Stimulated activated CD4-positive, alpha-beta T cell treated with anti-CD3 and anti-CD28 coated beads, Interleukin-12 subunit alpha, Interleukin-12 subunit beta, amount 100 ng/mL, for 24 hours (primary cell): ENCODE measurements at places on chromosomes 7 and 10.

GRCh38 chr7:92955081-92955480 is 118.7 kb upstream of the CDK6 start:
- DNase-seq: no peak

DNA sequence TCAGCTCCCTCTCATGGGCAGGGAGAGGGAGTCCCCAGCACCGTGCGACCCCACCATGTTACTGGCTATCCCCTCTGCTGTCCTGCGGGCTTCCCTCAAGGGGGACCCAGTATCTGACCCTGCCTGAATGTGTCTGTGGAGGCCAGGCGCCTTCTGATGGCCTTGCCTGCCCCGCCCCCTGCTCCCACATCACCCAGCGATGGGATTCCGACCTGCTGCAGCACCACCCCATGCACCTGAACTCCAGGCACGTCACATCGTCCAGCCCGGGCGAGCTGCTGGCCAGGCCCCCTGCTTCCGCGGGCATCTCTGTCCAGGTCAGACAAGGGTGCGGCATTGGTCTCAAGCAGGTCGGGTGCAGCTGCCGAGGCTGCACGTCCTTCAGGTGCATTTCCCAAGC is 19.0 kb downstream of the LRRC27 start:
- no peak for DNase-seq

- no peak for DNase-seq
Observed at GRCh38 chr10:72819053-72819452, 74.5 kb upstream of the OIT3 start.

DNA sequence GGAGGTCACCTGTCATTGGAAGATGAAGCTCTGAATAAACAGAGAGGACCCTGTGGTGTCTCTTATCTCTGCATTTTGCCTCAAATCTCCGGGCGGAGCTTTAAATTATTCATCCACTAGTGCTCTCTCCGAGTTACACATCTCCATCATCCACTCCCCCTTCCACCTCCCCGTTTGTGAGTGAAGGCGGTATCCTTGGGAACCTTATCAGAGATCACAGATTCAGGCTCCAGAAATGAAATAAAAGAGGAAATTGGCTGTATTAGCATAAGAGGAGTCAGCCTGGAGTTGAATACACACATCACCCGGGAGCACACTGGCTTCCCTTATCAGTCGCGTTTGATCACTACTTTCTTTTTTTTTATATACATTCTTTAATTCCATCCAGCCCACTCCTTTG is 1184.8 kb downstream of the GATA3 start:
- DNase-seq: no peak

DNA sequence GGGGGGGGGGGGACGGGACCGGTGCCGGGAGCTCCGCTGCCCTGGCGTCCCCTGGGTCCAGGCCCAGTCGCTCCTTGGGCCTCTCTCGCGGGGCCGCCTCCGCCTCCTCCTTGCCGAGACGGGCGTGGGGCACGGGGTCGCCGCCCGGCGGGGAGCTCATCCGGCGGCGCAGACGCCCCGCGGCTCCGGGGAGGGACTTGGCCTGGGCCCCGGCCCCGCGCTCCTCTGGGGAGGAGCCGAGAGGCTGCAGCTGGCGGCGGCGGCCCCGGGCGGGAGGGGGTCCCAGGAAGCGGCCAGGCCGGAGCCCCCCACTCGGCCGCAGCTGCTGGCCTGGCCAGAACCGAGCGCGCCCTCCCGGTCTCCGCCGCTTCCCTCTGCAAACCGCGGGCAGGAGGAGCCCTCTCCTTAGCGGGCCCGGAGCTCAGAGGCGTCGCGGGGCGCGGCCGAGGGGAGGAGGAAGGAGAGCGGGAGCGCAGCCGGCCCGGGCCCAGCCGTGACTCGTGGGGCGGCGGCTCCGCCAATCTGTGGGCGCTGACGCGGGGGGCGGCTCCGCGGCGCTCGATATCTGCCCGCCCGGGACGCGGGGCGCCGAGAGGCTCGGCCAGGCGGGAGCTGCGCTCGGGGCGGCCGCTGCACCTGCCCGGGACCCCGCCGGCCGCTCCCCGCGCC is at the start of gene FAM20C:
FAM20C (plus strand) TSS at position 591 of the 669 bp plus-strand sequence. CDS start 629 bp downstream, outside the sequence.
- peak; percentile 11 for DNase-seq

DNA sequence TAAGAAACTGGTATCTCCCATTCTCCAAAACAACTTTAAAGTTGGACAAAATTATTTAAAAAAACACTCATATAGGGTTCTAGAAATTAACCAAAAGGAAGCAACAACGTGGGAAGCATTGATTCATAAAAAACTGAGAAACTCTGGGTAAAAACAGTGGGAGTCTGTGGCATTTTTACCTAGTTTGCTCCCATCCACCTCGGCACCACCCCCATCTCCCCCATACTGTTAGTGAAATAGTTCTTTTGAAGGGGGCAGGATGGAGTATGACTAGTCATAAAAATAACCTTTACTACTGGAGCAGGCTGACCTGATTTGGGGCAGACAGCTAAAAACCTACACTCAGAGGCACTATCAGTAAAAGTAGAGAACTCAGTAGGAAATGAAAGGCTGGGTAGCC is 123.2 kb downstream of the AVL9 start:
- DNase-seq: no peak

- DNase-seq: no peak
Observed at GRCh38 chr7:71422104-71422503, 290.2 kb downstream of the GALNT17 start.

- DNase-seq: no peak
Observed at GRCh38 chr7:11317766-11318165, 344.1 kb downstream of the PHF14 start.

DNA sequence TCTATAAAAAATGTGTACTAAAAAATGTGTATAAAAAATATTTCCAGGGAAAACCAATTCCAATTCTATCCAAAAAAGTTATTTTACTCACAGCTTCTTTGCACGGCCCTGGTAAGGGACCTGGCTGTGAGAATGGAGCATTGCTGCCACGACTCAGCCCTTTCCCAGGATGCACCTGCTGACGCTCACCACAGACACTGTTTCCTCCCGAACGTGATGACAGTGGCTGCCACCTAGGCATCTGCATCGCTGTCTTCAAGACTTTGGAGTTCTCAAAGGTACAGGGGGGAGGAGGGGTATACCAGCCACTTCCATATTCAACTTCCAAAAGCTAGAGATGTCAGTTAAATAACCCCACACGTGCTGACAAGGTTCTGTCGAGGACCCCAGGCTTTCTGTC is 23.9 kb upstream of the PTPRN2 start:
- DNase-seq: no peak

DNA sequence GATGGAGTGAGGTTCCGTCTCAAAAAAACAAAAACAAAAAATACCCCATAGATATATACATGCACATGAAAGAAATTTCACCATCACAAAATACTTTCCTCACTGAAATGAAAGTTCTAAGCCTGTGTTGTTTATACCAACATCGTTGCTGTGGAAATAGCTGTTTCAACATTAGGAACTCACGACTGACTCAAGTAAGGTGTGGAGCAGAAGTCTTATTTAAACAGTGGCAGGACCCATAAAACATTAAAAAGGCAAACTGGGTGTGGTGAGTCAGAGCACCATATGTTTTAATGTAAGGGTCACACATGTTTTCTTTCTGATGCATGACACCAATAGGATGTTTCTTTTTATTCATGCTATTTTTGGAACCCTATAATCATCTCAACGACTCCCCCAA is 48.3 kb downstream of the BAIAP2L1 start:
- DNase-seq: no peak

DNA sequence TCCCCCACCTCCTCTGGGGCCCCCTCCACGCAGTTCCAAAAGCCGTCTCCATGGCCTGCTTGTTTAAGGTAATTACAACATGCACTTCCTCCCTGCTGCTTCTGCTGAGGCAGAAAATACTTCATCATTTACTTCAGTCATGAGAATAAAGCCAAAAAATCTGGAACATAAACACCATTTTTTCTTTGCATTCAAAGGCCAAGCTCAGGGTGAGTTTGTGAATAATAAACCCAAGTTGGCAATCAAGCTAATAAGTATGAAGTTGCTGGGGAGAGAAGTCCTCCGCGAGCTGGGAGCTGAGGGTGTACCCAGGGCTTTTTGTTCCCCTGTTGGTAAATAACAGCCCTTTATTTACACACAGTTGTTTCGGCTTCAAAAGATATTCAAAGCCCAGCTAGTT is 70.5 kb downstream of the FAM204A start:
- DNase-seq: no peak

GRCh38 chr10:117502421-117503243 is 39.9 kb upstream of the EMX2 start:
- DNase-seq: no peak

- DNase-seq: no peak
Observed at GRCh38 chr7:47786557-47787248, 161.6 kb downstream of the PKD1L1 start.

- no peak for DNase-seq
Observed at GRCh38 chr7:43648473-43649406, 65.8 kb downstream of the STK17A start.

GRCh38 chr7:25911738-25912607 is 240.0 kb upstream of the NFE2L3 start:
- DNase-seq: no peak

DNA sequence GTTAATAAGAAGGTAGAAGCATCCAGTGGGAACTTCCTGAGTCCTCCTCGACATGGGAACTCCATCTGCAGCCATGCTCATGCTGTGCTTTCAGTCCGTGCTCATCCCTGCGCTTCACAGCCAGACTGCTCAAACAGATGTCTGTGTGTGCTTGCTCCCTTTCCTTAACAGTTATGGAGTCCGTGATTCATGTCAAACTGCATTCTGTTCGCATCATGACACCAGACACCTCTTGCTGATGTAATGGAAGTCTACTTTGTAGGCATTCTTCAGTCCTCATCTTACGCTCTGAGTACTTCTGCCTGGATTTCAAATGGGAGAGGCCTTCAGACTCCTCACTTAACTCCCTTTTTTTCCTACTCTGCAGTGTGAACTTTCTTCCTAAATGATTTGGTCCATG is 304.9 kb downstream of the SUGCT start:
- DNase-seq: no peak

GRCh38 chr7:79176859-79177477 is 276.5 kb downstream of the MAGI2 start:
- DNase-seq: no peak

GRCh38 chr7:147653456-147653855 is 937.1 kb upstream of the C7orf33 start:
- no peak for DNase-seq

DNA sequence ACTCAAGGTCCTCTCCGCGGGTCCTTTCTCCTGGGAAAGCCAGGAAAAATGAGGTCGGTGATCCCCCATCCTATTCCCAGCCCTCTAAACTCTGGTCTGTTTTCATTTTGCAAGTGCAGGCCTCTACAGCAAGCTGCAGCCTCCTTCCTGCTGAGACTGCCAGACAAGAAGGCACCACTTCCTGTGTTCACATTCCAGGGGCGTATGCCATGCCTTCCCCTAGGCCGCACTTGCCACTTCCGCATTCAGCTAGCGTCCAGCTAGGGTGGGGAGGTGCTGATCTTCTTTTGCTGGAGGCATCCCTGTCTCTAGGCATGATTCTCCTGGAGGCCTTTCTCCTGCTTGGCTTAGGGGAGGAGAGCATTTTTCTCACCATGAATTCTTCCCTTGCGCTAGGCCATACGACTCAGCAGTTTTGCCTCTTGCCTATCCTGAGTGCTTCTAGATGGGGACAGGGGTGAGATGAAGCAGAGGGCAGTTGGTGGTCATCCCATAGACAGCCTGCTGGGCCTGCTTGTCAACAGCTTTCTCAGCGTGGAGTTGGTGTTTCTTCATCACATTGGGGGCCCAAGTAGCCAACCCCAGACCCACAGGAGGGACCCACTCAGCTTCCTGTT is 328.9 kb downstream of the RPS24 start:
- no peak for DNase-seq

- DNase-seq: no peak
Observed at GRCh38 chr7:22350466-22351328, 6.3 kb downstream of the RAPGEF5 start.

- DNase-seq: no peak
Observed at GRCh38 chr10:1605999-1606940, 131.1 kb downstream of the ADARB2 start.

DNA sequence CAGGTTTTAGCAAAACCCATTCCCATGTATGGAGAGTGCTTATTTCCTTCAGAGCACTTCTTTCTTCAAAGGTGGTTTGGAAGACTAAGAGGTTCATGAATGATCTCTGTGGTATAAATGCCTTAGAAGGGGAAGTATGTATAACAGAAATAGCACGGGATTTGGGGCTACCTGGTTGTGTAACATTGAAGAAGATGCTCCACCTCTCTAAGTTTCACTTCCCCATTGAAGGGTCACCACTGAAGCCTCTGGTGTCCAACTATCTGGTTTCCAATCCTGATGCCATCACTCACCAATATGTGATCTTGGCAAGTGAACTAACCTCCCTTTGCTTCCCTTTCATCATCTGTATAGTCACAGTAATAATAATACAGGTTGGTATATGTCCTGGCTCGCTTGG is 37.2 kb downstream of the CYCS start:
- no peak for DNase-seq

GRCh38 chr10:72764151-72764550 is 72.2 kb downstream of the MCU start:
- no peak for DNase-seq

GRCh38 chr7:120973849-120974248 is 14.7 kb upstream of the CPED1 start:
- DNase-seq: no peak

GRCh38 chr10:110865809-110866482 is 5.8 kb upstream of the PDCD4 start:
- no peak for DNase-seq

GRCh38 chr10:104254493-104255310 is at the start of gene GSTO1:
Gene GSTO1 (plus strand): TSS chr10:104254892. CDS start chr10:104254929, 37 bp downstream.
- DNase-seq: peak; percentile 63

GRCh38 chr7:46197785-46198540 is 276.9 kb upstream of the IGFBP3 start:
- DNase-seq: no peak

- no peak for DNase-seq
Observed at GRCh38 chr10:117448802-117449201, 73.6 kb upstream of the PDZD8 start.

- DNase-seq: no peak
Observed at GRCh38 chr10:72567889-72568640, 57.8 kb downstream of the MICU1 start.

- no peak for DNase-seq
Observed at GRCh38 chr7:47683485-47683898, 101.6 kb upstream of the TNS3 start.
